ENCODE measurements at places on chromosomes 2 and 18. TPM values are rescaled to one million over a fixed set of nuclear protein-coding genes. Genes with fewer than 3 reads are reported as not detected.

The SLC5A7 gene
- total RNA-seq: not detected

The EGR4 gene
- total RNA-seq: not detected

The KCNE4 gene
- 2.2 TPM for total RNA-seq

The LAMA3 gene
- 456 TPM for total RNA-seq

The IL1F10 gene
- 8.3 TPM for total RNA-seq

The MC5R gene
- total RNA-seq: not detected

All from lower leg skin (tissue), 4 donors.